ENCODE measurements at places on chromosomes 1 and 21.

GRCh38 chr1:23936481-23937176 lies 23.0 kb upstream of the PNRC2 start:
- no peak for DNase-seq

DNA sequence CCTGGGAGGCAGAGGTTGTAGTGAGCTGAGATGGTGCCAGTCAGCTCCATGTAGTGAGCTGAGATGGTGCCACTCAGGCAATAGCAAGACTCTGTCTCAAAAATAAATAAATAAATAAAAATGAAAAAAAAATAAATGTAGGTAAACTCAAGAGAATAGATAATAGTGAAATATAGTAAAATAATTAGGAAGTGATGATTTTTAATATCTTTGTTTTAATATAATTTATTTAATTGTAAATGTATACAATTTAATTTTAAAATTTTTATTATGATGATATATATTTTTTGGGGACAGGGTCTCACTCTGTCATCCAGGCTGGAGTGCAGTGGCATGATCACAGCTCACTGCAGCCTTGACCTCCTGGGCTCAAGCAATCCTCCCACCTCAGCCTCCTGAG lies 19.6 kb upstream of the SERINC2 start:
- no peak for DNase-seq

- peak; percentile 16 for DNase-seq
Measured at GRCh38 chr1:222299524-222299923, 248.4 kb downstream of the HHIPL2 start.

DNA sequence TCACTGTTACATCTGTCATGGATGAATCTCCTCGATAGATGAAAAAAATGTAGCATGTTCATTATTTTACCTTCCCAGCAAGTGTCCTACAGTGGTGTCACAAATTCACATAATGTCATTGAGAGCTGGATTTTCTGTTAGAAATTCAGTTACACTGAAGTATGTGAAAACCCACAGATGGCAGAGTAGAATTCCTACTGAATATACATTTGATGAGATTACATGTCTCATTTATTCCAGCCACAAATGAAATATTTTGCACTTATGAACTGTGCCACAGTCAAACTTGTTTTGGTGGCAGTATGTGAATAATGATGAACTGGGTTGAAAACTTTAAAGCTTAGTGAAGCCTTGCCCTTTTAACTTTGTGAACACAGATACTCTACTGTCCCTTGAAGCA lies 301.9 kb upstream of the DPYD start:
- DNase-seq = no peak

DNA sequence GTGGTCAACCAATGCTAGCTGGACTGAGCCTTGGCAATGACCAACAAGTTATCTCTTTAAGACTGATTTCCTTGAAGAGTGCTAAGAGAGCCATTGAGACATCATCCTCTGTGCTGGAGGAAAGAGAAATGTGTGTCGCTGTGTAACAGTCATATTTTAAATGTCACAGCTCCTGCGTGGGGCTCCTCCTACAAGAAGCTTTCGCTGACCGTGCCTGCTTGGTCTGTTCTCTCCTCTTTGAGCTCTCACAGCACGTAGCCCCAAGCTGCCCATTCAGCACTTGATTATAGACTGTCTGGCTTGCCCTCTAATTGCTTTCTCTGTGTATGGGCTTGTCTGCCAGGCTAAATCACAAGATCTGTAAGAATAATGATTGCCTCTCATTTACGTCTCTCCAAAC lies 221.3 kb downstream of the FOXD2 start:
- no peak for DNase-seq

GRCh38 chr1:183138301-183138700 lies 47.8 kb upstream of the LAMC2 start:
- no peak for DNase-seq

GRCh38 chr1:58739856-58740466 lies 40.1 kb upstream of the MYSM1 start:
- DNase-seq = peak; percentile 80

GRCh38 chr1:43861337-43861736 lies 72.3 kb upstream of the ARTN start:
- no peak for DNase-seq

DNA sequence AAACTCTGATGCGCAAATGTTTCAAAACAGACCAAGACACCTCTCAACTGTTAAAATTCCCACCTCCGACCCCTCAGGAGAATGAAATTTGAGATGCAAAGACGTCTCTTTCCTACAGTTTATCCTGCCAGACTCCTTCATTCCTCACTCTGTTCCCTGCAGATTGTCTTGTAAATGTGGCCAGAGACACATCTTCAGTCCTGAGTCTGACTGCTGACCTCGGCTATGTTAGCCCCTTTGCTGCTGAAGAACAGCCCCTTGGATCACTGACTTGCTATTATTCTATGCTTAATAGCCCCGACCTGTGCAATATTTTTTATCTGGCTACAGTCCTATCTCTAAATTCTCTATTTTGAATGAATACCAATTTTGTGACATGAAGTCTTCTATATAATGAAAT lies 16.6 kb upstream of the ESRRG start:
- no peak for DNase-seq

- no peak for DNase-seq
Measured at GRCh38 chr1:241841691-241842090, 6.3 kb upstream of the EXO1 start.

- no peak for DNase-seq
Measured at GRCh38 chr1:63329621-63330330, 7.4 kb downstream of the FOXD3 start.

- DNase-seq = no peak
Measured at GRCh38 chr1:178796013-178796412, 71.0 kb downstream of the RALGPS2 start.

GRCh38 chr1:110227774-110228173 lies 17.7 kb downstream of the KCNC4 start:
- DNase-seq = no peak

DNA sequence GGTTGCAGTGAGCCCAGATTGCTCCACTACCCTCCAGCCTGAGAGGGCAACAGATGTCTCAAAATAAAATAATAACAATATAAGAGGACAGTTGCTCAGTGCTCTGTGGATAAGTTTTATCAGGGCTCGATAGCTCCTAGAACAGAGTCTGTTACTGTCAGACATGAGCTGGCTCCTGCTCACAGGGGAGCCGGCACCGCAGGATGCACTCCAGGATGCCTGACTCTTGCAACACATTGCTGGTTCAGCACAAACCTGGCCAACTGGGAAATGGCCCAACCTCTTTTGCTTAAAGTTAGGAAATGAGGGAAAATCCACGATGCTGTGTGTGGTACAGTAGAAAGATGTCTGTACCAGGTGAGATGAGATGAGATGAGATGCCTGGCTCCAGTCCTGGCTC lies 5.8 kb upstream of the CTSE start:
- DNase-seq = no peak

GRCh38 chr1:69491416-69491815 lies 76.3 kb upstream of the LRRC7 start:
- no peak for DNase-seq

- peak; percentile 74 for DNase-seq
Measured at GRCh38 chr1:171805395-171806115, 24.1 kb downstream of the METTL13 start.

- peak; percentile 90 for DNase-seq
Measured at GRCh38 chr1:31505911-31506497, 70.3 kb upstream of the TINAGL1 start.

GRCh38 chr1:11855430-11855829 lies 3.3 kb downstream of the NPPB start:
- no peak for DNase-seq

DNA sequence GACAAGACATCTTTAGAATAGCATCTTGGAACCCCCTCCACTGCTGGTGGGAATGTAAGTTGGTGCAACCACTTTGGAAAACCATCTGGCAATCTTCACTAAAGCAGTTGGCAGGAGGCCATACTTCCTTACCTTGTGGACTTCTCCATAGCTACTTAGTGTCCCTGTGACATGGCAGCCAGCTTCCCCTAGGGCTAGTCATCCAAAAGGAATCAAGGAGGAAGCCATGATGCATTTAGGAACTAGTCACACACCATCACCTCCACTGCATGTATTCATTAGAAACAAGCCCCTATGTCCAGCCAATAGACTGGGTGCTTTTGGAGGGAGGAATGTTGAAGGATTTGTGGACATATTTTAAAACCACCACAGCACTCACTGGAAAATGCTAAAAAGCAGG lies 19.9 kb downstream of the MX2 start:
- no peak for DNase-seq

DNA sequence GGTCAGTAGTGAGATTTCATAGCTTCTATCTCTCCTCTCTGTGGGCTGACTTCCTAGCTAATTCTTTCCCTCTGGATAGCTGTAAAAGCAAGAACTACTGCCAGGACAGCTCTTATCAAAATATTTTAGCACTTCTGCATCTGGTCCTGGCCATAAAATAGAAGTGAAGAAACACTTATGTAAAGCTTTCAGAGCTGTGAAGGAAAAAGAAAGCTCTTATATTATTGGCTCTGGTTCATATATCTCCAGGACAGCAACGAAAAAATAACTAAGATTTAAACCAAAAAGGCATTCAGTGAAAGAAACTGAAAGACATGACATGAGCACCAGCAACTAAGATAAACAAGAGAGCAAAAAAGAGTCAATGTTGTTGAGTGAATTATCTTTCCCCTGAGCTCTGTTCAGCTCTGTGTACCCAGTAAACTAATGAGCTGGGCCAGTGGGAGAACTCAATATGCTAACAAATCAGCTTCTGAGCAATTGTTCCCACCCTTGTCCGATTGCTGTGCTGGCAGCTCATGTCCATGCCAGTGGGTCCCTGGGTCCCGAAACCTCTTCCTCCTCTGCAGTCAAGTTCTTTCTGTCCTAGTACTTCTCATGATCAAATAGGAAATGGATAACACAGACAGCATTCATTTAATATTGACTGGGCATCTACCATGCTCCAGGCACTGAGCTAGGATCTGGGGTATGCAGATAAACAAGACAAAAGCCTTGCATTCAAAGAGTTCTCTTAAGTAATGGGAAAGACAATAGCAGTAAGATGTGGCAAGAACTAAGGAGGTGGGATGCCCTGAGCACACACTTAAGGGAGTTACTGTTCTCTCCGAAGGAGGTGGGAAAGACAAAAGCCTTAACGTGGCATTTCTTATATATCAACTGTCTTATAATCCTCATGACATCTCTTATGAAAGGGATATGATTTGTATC lies 45.3 kb upstream of the MAN1A2 start:
- peak; percentile 13 for DNase-seq

- DNase-seq = no peak
Measured at GRCh38 chr21:17989780-17990179, 170.6 kb upstream of the C21orf91 start.

DNA sequence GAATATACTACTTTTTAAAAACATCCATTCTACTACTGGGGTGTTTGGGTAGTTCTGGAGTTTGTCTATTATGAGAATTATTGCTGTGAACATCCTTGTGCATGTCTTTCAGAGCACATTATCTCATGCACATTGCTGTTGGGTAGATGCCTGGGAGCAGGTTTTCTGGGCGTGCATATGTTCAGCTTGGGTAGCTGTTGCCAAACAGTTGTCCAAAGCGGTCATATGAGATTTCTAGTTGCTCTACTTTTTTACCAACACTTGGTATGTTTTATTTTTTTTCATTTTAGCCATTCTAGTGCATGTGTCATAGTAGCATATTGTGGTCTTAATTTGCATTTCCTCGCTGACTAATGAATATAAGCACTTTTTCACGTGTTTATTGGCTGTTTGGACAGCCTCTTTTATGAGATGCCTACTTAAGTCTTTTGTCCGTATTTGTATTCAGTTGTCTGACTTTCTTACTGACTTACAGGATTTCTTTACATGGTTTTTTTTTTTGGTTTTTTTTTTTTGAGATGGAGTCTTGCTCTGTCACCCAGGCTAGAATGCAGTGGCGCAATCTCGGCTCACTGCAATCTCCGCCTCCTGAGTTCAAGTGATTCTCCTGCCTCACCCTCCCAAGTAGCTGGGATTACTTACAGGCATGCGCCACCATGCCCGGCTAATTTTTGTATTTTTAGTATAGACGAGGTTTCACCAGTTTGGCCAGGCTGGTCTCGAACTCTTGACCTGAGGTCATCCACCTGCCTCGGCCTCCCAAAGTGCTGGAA lies 18.1 kb downstream of the ZDHHC18 start:
- DNase-seq = no peak

DNA sequence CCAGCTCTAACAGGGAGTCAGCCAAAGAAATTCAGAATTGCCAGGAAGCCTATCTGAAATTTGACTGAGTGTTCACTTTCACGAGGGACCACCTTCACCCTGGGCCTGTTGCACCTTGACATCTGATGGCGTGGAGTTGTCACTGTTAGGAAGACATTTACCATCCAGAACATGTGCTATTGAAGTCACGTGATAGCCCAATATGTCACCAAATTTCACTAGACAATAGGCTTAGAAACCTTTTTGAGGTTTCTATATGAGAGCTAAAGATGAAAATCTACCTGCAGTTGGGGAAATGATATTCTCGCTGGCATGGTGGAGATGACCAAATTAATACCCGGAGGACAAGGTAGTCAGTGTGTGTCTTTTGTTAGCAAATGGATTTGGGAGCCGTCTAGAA lies 102.7 kb downstream of the HUNK start:
- no peak for DNase-seq

- no peak for DNase-seq
Measured at GRCh38 chr1:182972829-182973228, 19.9 kb upstream of the SHCBP1L start.

- peak; percentile 57 for DNase-seq
Measured at GRCh38 chr1:31768939-31769704, 5.0 kb upstream of the ADGRB2 start.

DNA sequence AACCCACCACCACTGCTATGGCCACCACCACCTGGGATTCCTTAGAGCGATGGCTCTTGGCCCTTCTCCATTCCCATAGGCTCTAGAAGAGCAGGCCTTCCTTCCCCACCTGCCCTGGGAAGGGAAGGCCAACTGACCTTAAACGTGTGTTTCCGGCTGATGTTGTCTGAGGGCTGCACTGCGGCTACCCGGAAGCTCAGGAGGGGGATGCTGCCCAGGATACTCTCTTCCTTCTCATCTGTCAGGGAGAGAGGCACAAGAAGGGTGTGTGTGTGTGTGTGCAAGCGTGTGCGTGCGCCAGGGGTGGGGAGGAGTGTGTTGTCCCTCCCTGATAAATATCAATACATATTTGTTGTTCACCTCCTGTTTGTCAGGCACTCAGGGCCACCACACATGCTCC lies 51.0 kb upstream of the GOLT1A start:
- no peak for DNase-seq

- DNase-seq = peak; percentile 39
Measured at GRCh38 chr1:11337580-11338073, 64.6 kb downstream of the UBIAD1 start.

- DNase-seq = no peak
Measured at GRCh38 chr1:84573481-84573966, 716 bp downstream of the CTBS start.

- DNase-seq = no peak
Measured at GRCh38 chr1:54804471-54805132, 3.5 kb upstream of the TTC22 start.

- DNase-seq = peak; percentile 71
Measured at GRCh38 chr21:39263372-39263771, 50.1 kb downstream of the BRWD1 start.

GRCh38 chr1:64308866-64309265 lies 105.4 kb downstream of the UBE2U start:
- peak; percentile 11 for DNase-seq

- DNase-seq = no peak
Measured at GRCh38 chr1:161722406-161722805, 1.1 kb downstream of the FCRLB start.

All from OCI-M1 (cell line).